ENCODE measurements at places on chromosomes 5 and 9.

DNA sequence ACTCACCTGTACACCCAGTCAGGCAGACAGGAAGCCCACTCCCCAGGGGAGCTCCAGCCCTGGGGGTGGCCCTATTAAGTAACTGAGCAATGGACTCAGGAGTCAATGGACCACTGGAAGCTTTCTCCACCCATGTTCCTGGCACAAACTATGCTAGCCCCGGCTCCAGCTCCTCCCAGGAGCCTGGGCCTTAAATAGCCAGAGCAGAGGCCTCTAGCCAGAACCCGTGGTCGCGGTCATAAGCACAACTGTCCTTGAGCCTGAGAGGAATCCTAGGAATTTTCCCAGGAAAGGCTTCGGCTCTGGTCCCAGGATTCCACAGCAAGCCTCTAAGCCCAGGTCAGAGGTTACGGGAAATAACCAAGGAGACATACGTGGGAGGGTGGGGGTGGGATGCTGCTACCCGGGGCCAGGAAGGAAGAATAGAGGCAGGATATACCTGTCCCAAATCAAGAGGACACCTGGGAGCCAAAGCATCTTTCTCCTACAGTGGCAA, 5.5 kb downstream of the SEPTIN8 start:
- DNase-seq, result no peak

DNA sequence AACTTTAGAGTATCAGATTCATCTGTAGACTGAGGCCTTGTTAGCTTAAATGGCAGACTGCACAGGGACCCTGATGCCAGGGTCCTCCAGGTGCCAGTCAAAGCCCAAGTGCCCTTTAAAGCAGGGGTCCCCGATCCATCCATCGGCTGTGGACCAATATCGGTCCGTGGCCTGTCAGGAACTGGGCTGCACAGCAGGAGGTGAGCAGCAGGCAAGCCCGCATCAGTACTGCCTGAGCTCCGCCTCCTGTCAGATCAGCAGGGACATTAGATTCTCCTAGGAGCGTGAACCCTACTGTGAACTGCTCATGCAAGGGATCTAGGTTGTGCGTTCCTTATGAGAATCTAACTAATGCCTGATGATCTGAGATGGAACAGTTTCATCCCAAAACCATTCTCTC, 403.4 kb downstream of the RAB3C start:
- DNase-seq, result no peak

GRCh38 chr5:136031711-136032110, 2.9 kb downstream of the TGFBI start:
- no peak for DNase-seq

DNA sequence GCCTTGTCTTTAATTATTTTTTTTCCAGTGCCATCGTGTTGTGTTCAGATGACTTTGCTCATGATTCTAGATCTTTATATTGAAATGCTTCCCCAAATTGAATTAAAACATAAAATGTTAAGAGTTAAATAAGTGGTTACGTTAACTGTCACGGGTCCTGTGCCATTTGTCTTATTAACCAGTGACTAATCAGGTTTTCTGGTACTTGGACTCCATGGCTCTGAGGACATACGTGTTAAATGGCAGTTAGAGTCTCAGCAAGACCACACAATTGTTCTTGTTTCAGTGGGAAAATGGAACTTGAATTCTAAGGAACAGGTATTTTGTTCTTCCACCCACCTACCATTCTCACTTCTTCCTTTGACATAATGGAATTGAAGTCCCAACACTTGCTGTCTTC, 32.8 kb downstream of the ENTREP1 start:
- no peak for DNase-seq

DNA sequence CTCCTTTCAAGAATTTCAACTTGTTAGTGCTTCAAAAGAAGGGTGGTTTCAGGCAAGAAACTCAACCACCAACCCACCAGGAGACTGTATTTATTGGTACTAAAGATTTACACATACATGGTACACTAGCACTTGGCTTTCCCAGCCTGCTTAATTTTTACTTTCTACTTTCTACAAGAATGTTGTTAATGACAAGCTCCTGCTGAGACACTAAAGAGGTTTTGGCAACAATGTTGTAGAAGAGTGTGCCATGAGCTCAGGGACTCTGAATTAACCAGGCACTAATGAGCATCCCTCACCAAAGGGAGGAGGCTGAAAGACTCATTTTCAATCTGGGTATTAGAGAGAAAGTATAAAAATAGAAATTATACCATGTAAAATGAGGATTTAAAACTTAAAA, 195.0 kb downstream of the KIAA0825 start:
- no peak for DNase-seq

DNA sequence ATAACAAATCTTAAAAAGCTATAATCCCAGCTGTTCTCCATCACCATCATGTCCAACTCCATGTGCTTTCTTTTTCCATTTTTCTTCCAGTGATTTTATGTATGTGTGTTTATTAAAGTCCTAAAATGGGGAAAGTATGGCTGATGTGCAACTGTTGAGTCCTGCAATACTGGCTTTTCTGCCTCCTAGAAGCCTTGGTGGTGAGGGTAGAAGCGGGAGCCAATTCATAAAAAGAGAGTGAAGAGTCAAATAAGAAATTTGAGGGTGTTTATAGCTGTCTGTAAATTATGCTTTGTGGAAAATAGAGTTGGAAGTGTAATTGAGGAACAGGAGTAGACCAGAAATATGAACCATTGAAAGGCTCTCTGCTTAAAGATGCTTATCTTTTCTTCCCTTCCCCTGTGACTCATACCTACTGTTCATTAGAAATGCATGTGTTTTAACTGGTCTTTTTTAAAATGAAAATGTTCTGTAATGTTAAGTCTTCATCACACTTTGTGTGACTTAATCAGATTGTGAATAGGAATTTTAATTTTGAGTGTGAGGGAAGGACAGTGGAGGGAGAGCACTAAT, 80.1 kb downstream of the ZCCHC7 start:
- no peak for DNase-seq

- no peak for DNase-seq
These were observed 37.2 kb downstream of the RXRA start for GRCh38 chr9:134363450-134363849.

DNA sequence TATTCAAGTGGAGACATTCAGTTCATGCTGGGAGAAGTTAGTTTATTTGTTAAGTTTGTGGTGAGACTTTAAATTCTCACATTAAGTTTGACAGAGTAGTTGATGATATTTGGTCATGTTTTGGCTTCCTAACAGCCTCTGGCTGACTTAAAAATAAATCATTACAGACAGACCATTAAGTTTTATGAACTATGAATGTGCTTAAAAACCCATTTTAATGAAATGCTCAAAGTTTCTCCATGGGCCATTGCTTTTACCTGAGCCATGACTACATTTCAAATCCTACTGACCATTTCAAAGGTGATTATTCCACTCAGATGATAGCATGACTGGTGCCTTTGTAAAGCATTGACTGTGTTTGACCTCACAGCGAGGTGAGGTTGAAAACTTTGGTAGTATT, 192.7 kb downstream of the LRRC70 start:
- DNase-seq, result no peak

GRCh38 chr5:169762338-169763095, 125.4 kb downstream of the DOCK2 start:
- DNase-seq, result no peak

- DNase-seq, result no peak
These were observed 36.7 kb downstream of the NDFIP1 start for GRCh38 chr5:142145106-142145900.

DNA sequence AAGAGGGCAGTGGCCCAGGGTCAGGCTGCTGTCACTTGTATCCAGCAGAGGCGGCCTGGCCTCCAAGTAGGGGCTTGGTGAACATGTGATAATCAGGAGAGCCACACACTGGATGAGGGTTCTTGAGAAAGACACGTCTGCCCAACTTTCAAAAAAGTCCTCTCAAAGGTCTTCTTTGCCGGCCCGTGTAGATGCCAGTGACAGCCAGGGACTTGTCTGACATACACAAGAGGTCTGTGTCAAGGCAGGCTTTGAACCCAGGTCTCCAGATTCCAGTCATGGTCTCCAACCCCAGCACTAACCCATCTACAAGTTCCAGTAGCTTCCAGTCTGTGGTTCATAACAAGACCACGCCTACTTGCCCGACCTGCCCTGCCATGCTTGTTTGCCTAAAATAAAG, 7.9 kb upstream of the AMBP start:
- DNase-seq, result no peak

DNA sequence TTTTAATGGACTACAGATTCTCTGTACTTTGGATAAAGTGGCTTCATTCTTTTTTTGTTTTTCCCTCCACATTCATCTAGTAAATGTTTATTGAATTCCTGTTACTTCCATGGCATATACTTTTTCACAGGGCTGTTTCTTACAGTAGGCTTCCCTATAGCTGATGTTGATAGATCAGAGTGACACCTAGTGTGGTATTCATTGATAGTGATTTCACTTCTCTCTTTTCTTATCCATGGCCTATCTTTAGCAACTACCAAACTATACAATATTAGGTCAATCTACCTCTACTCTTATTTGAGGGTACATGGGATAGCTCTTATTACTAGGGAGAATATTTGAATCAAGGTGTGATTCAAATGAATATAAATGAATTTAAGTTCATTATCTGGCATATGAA, 35.8 kb downstream of the FSD1L start:
- DNase-seq, result no peak

GRCh38 chr5:39253196-39253595, 33.8 kb upstream of the FYB1 start:
- no peak for DNase-seq

- no peak for DNase-seq
These were observed 1397.5 kb upstream of the CDH6 start for GRCh38 chr5:29796013-29796412.

DNA sequence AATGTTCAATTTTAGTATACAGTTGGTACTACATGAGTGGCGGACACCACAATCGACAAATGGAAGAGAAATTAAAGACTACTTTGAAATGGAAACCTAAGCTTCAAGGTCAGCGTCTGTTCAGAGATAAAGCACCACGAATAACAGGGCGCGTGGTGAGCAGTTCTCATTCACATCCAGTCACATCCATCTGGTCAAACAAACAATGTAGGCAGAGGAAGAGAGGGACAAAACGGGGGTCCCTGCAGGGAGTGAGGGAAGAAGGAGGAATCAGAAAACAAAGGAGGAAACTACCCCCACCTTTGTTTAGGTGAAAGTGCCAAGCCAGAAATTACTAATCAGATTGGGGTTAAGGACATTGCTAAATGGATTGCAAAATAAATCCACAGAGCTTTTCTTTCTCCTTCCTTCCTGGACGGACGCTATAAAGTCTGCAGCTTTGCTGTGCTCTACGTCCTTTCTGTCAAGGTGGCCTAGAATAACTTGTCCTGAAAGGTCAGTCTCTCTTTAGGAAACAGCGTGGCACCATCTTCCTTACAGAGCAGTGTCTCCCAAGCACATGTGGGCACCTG, 138.6 kb downstream of the ENTREP1 start:
- DNase-seq, result no peak

- DNase-seq, result no peak
These were observed 27.6 kb upstream of the TSLP start for GRCh38 chr5:111043712-111044506.

DNA sequence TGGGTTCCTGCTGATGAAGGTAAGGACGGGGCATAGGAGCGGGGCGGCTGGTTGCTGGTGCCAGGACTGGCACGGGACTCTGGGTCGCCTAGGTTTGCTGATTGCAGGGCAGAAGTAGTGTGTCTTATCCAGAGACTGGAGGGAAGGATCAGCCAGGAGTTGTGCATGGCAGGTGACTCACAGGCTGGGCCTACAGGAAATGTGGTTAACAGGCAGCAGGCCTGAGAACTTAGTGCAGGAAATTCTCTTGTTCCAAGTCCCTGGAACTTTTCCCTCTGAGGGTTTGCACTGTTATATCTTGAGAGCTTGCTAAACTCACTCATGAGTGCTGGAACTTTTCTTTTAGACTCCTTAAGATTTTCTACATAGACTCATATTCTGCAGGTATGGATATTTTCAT, 95.1 kb downstream of the ANXA2R start:
- no peak for DNase-seq

- DNase-seq, result no peak
These were observed 73.3 kb upstream of the ORM1 start for GRCh38 chr9:114249424-114250234.

All from esophagus squamous epithelium (tissue), 5 donors.